ENCODE measurements at places on chromosomes 3 and 15.

DNA sequence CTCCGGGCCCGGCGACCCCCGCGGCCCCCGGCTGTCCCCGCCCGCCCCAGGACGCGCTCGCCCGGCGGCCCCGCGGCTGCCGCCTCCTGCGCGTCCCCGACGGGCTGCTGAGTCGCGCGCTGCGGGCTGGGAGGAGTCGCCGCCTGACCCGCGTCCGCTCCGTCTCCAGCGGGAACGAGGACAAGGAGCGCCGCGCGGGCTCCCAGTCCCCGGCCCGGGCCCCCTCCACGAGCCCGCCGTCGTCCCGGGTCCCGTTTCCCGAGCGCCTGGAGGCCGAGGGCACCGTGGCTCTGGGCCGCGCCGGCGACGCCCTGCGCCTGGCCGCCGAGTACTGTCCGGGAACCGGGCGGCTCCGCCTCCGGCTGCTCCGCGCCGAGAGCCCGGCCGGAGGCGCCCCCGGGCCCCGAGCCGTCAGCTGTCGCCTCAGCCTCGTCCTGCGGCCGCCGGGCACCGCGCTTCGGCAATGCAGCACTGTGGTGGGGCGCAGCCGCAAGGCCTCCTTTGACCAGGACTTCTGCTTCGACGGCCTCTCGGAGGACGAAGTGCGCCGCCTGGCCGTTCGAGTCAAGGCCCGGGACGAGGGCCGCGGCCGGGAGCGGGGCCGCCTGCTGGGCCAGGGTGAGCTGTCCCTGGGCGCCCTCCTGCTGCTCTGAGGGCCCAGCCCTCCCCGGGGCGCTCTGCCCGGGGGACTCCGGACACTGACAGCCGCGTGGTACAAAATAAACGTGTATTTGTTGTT is 1.5 kb downstream of the C2CD4A start:
- DNase-seq = no peak

DNA sequence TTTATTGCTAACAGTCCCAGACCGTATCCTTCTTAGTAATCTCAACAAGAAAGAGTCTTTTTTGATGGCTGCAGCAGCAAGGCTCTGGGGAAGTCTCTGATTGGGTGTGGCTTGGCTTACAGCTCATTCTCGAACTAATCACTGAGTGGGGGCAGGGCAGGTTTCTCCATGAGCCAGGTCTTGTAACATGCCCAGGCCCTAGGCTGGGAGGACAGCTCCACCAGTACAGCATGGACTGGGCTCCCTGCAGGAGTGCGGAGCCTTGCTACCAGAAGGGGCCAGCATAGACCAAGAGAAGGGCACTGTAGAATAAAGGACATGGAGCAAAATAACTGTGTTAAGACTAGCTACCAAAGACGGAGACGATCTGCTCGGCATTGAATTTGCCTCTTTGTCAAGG is 7.2 kb downstream of the CD276 start:
- no peak for DNase-seq

DNA sequence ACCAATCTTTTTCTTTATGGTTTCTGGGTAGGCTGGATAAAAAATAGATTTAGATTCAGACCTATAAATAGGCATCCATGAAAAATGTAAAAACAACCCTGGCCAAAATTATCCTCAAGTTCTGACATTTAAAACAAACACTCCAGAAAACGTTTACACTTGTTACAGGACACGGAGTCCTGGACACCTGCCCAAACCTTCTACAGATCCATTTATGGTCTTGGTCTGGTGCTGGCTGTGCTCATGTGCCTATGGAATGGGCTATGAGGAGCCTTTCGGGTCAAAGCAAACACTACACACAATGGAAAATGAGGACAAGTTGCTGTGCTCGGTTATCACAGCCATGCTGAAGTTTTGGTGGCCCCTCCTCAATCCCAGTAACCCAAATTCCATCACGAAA is 108.1 kb downstream of the PDZRN3 start:
- no peak for DNase-seq

DNA sequence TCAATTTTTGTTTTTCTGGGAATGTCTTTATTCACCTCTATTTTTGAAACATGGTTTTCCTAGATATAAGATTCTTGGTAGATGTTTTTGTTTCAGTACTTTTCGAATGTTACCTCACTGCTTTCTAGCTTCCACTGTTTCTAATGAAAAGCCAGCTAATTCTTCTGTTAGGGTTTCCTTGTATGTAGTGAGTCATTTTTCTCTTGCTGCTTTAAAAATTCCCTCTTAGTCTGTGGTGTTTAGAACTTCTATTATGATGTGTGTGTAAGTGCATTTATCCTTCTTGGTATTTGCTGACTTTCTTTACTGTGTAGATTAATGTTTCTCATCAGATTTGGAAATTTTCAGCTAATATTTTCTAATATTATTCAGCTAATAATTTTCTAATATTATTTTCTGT is 151.1 kb upstream of the OSTN start:
- DNase-seq = no peak

GRCh38 chr3:108090049-108090700 is 656 bp downstream of the CD47 start:
- DNase-seq = peak; percentile 58

- DNase-seq = no peak
Measured at GRCh38 chr15:42154956-42155355, 1.5 kb downstream of the PLA2G4F start.

DNA sequence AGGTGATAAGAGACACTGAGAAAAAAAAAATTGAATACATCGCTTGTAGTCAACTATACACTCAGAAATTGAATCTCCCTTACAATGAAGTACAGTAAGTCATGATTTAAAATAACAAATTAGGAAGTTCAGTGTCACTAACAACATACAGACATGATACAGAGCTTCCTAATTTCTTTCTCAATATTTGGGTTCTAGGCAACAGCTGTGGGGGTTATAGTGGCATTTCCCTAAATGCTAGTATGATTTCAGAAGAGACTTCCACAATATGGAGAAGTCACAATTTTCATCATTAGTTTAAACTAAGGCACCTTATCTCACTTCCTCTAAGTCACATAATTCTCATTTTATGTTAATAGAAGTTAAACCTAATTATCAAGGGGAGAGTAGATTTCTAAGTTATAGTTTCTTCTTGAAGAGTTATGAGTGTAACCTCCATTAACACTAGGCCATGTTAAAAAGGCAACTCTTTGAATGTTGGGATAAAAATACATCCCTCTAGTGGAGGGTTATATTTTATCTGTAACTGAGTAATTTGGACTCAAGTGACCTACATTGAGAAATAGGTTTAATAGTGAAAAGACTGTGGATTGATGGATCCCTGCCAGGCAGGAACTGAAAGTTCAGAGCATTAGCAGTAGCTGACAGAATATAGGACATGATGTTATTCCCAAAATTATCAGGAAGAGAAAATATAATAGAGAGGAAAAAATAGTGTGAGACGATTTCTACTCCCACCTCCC is 286.0 kb upstream of the SUCLG2 start:
- no peak for DNase-seq

GRCh38 chr3:42884324-42884723 is 8.6 kb upstream of the CYP8B1 start:
- DNase-seq = no peak

DNA sequence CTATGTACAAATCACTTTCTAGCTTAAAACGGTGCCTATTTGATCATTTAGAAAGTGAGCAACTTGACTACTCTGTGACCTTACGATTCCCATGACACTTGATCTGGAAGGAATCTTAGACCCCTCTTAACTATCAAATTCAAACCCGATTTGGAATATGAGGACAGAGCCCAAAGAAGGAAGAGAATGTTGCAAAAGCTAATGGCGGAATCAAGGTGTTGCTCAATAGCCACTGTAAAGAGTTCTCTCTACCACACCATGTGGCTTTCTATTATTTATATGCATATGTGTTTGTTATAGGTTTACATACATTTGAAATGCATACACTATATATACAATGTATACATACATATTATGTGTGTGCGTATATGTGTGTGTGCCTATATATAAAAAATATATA is 39.9 kb downstream of the PYDC2 start:
- no peak for DNase-seq

- DNase-seq = no peak
Measured at GRCh38 chr3:126151562-126152302, 28.7 kb downstream of the ALDH1L1 start.

DNA sequence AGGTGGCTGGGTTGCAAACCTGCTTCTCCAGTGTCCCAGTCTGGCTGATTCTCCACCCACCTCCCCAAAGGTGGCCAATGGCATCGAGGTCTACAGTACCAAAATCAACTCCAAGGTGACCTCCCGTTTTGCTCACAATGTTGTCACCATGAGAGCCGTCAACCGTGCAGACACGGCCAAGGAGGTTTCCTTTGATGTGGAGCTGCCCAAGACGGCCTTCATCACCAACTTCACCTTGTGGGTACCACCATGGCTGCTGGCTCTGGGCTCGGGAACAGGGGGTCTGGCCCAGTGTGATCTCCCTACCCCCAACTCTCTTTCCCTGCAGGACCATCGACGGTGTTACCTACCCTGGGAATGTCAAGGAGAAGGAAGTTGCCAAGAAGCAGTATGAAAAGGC is 1.8 kb downstream of the ITIH3 start:
- DNase-seq = no peak

DNA sequence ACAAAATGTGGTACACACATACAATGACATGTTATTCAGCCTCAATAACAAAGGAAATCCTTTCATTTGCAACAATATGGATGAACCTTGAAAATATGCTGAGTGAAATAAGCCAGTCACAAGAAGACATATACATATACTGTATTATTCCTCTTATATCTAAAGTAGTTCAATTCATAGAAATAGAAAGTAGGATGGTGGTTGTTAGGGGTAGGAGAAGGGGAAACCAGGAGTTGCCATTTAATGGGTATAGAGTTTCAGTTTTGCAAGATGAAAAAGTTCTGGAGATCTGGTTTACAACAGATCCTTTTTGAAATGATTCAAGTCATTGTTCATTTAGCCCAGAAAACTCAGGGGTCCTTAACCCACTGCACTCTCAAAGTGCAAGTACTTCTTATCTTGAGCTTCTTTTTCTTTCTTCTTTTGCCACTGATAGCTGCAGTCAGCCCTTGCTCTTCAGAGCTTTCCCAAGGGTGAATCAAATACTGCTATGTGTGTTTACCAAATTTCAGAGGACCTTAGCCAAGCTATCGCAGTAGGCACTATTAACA is 208.0 kb upstream of the EOMES start:
- no peak for DNase-seq

DNA sequence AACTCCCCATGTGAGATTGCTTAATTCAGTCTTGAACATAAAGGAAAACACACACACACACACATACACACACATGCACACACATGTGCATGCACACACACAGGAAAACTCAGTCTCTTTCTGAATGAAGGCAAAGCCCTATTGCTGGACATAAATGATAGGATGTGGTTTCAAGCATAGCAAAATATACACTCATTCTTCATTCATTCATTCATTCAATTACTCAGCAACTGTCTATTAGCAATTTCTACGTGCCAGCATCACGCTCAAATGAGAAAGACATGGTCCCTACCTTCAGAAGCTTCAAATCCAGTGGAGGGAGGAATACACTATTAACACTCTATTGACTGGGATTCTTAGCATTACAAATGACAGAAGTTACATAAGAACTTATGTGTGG is 41.8 kb upstream of the UBE2E2 start:
- no peak for DNase-seq

Data from effector CD4-positive, alpha-beta T cell (primary cell).